ENCODE measurements at places on chromosomes 5 and 9. TPM values are rescaled to one million over a fixed set of nuclear protein-coding genes. Genes with fewer than 3 reads are reported as not detected.
A peak's percentile ranks its signal among the peaks of the same experiment; 100 is the strongest.

DNA sequence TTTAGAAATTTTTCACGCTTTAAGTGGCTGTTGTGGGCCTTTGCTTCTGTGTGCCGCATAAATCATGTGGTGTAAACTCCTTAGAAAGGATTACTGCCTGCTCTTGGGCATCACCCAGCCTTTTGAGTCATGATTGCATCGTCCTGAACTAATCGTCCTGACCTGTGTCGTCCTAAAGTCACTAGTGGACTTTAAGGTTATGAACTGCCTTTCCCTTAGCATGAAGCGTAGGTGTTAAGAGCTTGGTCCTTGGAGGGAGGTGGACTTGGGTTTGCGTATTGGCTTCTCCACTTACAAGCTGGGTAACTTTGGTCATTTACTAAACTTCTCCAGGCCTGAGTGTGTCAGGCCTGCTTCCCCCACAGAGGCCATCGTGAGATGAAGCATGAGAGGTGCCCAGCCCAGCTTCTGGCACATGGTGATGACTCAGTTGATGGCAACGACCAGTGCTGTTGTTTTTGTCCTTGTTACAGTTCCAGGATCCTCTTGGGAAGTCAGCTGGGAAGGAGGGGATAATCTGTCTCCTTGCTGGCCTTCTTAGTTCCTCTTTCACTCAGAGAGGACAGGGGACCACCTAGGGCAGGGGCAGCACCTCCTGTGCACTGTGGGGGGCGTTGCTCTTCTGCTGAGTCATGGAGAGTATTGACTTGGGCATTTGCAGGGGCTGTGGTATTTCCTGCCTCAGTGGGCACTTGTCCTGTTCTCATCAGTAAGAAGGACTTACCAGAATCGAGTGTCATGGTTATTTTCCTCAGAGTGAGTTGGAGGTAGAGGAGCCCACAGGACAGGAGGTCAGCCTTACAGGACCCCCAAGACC is 54.2 kb upstream of the NCS1 start:
- no peak for DNase-seq

DNA sequence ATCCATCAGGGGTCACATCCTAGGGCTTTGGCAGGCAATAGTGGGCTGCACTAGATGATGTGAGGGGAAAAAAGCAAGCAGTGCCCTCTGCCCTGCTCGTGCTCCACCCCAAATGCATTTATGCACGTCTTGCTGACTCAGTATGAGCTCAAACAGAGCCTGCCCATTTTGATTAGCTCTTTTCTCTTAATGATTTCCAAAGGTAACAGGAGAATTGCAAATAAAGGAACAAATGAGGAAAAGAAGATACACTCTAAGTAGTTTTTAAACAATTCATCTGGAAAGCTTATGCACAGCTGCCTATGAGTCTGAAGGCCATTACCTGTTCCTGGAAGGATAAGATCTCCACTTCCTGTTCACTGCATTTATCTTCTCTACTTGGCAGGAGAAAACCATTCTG is 364.2 kb downstream of the TMEM232 start:
- DNase-seq = no peak

GRCh38 chr5:17928581-17928981 is 294.3 kb downstream of the TAF11L14 start:
- DNase-seq = peak; percentile 93

DNA sequence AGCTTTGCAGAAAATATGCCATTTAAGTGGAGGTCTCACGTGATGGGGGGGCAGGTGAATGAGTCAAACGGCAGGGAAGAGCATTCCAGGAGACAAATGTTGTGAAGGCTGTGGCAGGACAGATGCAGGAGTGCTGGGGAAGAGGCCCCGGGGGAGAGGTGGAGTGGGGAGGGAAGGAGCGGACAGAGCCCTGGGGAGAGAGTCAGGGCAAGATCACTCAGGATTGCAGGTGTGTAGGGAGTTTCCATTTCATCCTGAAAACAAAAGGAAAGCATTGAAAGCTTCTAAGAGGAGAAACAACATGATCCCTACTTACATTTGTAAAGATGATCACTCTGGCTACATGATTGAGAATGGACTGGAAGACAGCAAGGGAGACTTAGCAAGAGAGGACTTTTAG is 323.3 kb downstream of the ASTN2 start:
- no peak for DNase-seq

DNA sequence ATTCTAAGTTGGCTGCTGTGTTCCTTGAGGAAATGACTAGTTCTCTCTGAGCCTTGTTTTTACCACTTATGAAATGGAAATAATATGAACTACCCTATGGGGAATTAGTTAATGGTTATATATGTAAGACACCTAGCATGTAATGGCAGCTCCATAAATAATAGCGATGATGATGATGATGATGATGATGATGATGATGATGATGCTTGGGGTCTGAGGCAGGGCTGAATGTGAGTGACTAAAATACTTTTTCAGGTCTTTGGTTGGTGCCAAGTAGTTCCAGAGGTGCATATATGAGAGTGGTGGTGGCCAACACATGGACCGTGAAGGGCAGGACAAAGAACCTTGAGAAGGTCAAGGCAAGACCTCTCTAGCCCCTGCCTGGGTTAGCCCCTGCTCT is 123.3 kb upstream of the PANK3 start:
- no peak for DNase-seq

- peak; percentile 26 for DNase-seq
Measured at GRCh38 chr9:33817327-33818166, 587 bp downstream of the UBE2R2 start.

DNA sequence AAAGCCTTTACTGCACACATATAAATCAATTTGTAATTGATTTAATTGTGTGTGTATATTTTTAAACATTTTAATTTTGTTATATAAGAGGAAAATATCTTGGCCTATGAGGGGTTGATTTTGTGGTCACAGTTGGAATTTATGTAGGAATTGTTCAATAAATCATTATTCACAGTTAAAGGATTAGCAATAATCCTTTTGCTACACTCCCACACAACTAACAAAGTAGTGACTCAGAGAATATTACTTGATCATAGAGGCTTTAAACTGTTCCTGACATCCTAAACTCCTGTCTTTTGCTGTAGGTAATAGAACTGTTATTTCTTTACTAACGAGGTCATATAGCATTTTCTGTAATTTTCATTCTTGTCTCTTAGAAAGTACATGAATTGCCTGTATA is 95.5 kb downstream of the ZCCHC7 start:
- peak; percentile 18 for DNase-seq

DNA sequence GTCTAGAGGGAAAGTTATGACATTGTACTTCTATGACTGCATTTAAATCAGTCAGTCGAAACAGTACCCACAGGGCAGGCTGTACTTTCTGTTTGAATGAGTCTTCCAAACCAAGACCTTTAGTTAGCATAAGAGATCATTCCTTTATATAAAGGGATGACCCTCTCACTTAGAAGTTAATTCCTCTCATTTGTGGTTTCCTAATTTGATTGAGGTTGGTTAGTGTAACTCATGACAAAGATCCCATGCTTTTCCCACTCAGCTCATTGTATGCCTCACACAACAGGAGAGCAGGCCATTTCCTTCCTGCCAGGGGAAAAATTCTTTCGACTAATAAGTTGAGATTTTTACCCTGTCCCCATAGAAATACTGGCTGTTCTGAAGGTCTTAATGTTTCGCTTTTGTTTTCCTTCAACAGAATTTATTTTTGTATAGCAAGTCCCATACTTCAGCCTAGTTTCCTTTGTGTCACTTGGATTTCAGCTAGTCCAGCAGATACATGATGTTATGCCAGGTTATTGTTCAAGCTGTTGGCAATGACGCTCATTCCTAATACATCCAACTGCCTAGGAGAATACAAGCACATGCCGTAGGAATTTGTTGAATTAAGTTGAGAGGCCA is 500.7 kb downstream of the SPATA31D1 start:
- peak; percentile 73 for DNase-seq

- no peak for DNase-seq
Measured at GRCh38 chr9:132622159-132622558, 39.8 kb downstream of the BARHL1 start.

GRCh38 chr5:53962306-53962705 is 348.1 kb downstream of the ARL15 start:
- DNase-seq = no peak

- DNase-seq = no peak
Measured at GRCh38 chr5:159049844-159050315, 49.8 kb downstream of the EBF1 start.

- DNase-seq = peak; percentile 32
Measured at GRCh38 chr5:102754767-102755431, at the start of gene PAM. Gene PAM, plus strand, starts transcription at chr5:102755305. Its CDS starts 110,891 bp downstream, at chr5:102866196.

DNA sequence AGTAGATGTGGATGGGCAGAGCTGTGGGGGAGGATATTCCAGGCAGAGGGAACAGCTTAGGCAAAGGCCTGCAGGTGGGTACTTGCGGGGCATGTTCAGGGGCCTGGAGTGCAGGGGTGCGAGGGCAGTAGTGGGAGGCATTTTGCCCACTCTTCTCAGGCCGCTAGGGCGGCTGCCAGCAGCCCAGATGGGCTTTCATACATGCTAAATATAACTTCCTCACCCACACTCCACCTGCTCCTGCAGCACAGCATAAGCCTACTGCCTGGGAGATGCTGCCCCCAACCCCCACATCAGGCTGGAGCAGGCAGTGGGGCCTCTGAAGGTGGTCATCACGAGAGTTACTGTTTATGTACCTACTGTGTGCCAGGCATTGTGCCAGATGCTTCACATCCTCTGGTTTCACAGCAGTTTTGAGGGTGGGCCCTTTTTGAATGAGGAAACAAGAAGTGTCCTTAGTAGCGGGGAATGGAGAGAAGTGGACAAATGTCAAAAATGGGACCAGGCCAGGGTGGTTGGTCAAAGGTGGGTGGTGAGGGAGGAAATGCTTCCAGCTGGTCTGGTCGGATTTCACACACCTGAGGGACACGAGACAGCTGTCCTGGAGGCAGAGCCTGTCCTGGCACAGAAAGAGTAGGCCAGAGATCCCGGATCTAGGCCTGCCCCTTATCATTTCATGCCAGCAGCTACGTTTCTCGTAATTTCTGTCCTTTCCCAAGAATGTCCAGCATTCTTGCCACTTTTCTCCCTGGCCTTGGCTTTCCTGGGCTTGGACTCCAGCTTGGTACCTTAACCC is 12.1 kb downstream of the RGS14 start:
- DNase-seq = no peak

DNA sequence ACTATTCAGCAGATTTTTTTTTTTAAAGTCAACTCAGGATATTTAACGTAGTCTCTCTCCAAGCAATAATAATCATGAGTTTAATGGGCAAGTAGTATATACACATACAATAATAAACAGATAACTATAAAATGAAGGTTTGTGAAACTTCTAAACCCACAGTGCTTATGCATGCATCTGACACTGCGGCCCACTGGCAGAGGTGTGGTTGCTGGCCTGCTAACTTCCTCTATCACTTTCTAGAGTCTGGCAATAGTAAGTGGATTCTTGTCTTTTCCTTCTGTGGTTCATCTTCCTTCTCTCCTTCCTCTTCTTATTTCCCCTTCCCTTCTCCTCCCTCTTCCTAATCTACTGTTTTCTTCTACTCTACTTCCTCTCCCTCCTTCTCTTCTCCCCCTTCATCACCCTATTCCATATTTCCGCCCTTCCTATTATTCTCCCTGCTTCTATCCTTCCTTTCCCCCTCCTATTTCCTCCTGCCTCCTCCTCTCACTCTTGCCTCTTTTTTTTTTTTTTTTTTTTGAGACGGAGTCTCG is 18.6 kb upstream of the AGXT2 start:
- DNase-seq = no peak

GRCh38 chr9:132647355-132647754 is 22.4 kb downstream of the DDX31 start:
- DNase-seq = peak; percentile 96

GRCh38 chr5:15463231-15463980 is 36.6 kb upstream of the FBXL7 start:
- DNase-seq = no peak

DNA sequence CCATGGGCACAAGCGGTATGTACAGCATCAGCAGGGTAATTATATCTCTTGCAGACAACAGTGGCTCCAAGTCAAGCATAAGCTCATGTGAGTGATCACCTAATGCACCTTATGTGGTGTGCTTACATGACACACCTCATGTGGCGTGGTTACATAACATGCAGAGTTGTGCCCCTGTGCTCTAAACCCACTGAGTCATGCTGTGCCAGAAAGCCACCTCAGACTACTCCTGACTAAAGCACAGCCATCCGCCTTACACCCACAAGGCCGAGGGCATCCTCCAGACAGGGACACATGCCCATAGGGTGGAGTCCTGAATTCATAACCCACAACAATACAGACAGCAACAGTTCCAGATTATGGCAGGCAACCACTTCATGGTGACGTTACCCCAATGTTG is 163.7 kb upstream of the SLC30A5 start:
- DNase-seq = no peak

- peak; percentile 59 for DNase-seq
Measured at GRCh38 chr5:146048994-146049703, 56.2 kb downstream of the PLAC8L1 start.

GRCh38 chr9:8871396-8871795 is 1071.8 kb upstream of the DMAC1 start:
- no peak for DNase-seq

- DNase-seq = no peak
Measured at GRCh38 chr9:135120249-135120648, 32.8 kb downstream of the OLFM1 start.

GRCh38 chr5:141877356-141878185 is 639 bp downstream of the PCDH1 start:
- DNase-seq = no peak

GRCh38 chr5:2181149-2181548 is 298.4 kb upstream of the IRX4 start:
- no peak for DNase-seq

GRCh38 chr9:126389992-126390391 is 63.4 kb downstream of the MVB12B start:
- DNase-seq = no peak

GRCh38 chr5:16981700-16982099 is 45.6 kb upstream of the MYO10 start:
- DNase-seq = no peak

KIF20A gene
- polyA plus RNA-seq = 34.4 TPM

SLCO4C1 gene
- polyA plus RNA-seq = 0.21 TPM

TXNDC8 gene
- not detected for polyA plus RNA-seq

PCDHB9 gene
- polyA plus RNA-seq = not detected

TAS2R1 gene
- polyA plus RNA-seq = not detected

CARTPT gene
- not detected for polyA plus RNA-seq

C9 gene
- not detected for polyA plus RNA-seq

MTMR12 gene
- polyA plus RNA-seq = 4.5 TPM

PCDHGB5 gene
- 0.67 TPM for polyA plus RNA-seq

GADD45G gene
- polyA plus RNA-seq = not detected
